Mucosa of descending colon (tissue), 3 donors: ENCODE measurements at places on chromosomes 2 and 18.

- no peak for DNase-seq
Measured at GRCh38 chr2:20646446-20646845, 4.5 kb downstream of the HS1BP3 start.

- DNase-seq: no peak
Measured at GRCh38 chr2:101256316-101256715, 3.6 kb downstream of the CNOT11 start.

DNA sequence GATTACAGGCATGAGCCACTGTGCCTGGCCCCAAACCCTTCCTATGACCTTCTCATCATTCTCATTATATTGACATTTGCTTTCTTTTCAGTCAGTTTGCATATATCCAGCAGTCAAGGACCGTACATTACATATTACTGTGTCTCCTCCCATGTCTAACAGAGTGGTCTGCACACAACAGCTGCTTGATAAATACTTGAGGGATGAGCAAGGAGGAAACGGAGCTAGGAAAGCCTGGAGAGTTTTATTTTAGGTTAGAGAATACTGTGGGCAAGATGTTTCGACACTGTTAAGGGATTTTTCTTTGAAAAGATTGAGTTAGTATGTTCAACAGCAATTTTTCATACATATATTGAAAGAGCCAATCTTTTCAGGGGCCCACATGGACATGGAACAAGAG, 76.2 kb upstream of the CHRNA1 start:
- DNase-seq: no peak

DNA sequence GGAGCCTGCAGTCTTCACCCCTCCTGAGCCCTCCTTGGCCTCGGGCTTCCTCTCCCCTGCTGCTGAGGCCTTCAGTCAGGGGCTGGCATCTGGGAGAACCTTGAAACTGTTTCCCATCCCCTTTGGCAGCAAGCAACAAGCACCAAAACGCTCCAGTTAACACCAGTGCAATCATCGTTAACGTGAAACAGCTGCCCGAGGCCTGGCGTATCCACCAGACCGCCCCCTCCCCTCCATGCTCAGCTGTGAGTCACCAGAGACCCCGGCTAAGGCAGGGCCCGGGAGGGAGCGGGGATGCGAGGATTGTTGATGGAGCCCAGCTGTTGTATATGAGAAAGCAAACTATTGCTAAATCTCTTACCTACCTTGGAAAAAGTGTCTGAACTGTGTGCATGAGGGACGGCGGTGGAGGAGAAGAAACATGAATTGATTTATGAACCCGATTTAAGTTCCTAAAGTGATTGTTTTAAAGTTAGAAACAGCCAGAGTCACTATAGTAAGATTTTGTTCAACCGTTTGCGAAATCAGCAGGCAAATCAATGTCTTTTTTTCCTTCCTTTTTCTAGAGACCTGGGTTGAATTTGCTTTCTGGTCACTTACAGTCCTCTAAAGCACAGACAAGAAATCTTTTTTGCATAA, 5.2 kb downstream of the ZFP36L2 start:
- peak; percentile 75 for DNase-seq

DNA sequence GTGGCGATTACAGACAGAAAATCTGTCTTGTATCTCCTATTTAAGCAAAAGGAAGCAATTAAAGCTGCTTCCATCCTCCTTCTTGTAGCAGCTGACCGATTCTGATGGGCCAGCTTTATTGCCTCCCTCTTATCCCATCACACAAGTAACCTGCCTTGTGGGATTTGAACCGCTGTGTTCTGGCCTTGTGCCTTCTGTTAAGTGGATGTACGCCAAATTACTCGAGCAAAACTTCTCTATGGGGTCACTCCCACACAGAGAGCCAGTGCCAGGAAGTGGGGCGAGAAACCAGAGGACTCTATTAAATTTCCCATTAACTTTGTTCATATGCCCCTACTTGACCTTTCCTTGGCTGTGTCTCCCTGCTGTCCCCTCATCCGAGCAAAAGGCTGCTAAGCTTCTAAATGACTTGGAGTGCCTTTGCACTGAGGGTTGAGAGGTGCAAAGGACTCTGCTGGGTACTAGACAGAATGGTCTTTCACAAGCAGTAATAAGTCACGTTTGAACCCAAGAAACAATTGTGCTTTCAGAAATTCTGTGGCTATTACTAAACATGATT, 672.5 kb downstream of the MBD2 start:
- no peak for DNase-seq

DNA sequence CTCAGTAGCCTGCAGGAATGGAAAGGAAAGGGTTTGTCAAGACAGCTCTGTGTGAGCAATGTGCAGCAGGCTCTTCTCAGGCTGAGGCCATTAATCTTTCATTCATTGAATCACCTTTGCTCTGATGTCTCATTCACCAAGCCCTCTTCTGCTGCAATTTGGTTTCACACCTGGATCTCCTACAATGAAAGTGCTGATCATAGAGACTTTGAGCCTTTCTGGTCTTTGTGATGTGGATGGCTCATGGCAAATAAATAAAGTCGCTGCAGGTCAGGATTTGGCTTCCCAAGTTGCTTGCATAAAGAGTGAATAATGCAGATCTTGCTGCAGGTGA, 95.8 kb upstream of the SPRED2 start:
- no peak for DNase-seq

- DNase-seq: no peak
Measured at GRCh38 chr2:223477318-223477717, 124.8 kb downstream of the SCG2 start.

DNA sequence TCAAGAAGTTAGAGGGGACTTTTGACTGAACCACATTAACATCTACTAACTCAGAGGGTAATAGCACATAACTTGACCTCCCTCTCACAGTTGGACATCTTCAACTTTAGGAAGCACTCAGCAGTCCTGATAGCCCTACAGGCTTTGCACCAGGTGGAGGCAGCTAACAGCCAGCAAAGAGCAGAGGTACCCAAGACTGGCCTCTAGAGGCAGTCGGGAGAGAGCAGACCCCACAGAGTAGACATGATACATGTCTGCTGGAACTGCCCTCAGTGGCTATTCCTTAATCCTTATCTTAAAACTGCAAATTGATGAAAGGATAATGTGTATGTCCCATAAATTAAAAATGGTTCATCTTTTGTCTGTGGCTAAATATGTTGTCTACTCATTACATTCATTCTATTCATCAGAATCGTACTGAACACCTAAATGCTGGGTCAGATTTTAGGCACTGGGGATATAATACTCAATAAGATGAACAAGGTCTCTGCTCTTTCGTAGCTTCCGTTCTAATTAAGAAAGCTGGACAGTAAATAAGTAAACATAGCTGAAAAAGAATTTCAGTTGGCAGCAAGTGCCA, 49.8 kb downstream of the CAB39 start:
- no peak for DNase-seq

DNA sequence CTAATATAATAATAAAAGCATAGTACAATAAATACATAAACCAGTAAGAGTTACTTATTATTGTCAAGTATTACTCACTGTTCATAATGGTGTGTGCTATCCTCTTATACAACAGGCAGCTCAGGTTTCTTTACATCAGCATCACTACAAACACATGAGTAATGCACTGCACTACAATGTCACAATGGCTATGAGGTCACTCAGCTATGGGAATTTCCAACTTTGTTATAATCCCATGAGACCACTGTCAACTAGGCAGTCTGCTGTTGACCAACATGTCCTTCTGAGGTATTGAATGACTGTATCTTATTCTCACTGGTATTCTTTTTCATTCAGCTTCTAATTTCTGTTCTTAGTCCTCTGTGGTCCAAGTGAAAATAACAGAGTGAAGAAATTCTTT, 250.4 kb upstream of the DSEL start:
- no peak for DNase-seq

GRCh38 chr2:60821587-60822302, 59.6 kb upstream of the REL start:
- DNase-seq: no peak

DNA sequence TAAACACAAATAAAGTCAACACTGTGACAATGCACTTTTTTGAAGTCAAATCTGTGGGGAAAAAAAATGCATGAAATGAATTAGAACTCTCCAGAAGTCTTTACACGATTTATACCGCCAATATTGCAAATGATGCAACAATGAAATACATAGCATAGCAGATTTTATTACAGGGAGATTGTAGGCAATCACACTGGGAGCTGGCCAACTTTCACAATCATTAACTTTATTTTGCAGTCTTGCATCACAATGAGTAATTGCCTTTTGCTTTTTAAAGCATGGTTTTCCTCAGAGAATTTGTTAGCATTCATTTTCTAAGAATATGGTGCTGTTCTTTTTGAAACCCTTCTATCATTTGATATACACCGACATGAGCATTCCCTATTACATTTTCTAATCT, 366.4 kb upstream of the FSIP2 start:
- DNase-seq: peak; percentile 79

GRCh38 chr2:240958366-240959213, 39.8 kb upstream of the SNED1 start:
- no peak for DNase-seq

DNA sequence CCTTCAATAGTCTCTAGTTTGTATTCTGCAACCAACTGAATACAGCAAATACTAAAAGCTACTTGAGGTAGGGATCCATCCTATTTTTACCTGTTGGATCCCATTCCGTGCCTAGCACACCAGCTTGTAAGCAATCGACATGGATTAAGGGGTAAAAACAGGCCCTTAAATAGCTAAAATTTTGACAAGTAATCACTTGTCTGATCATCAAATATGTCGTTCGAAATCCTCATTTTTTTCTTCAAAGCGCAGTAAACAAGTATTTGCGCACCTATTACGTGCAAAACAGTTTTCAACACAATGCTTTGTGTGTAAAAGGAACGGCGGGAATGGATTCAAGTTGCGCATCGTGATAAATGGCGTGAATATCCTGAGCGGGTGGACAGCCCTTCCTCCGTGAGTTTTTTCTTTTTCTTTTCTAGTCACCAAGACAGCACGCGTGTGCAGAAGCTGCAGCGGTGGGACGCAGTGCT, 1.4 kb upstream of the ACVR2A start:
- DNase-seq: no peak

- peak; percentile 75 for DNase-seq
Measured at GRCh38 chr2:27379836-27380625, 503 bp downstream of the ZNF513 start.

- DNase-seq: no peak
Measured at GRCh38 chr2:29106980-29107388, 8.2 kb upstream of the CLIP4 start.

- DNase-seq: no peak
Measured at GRCh38 chr2:170143045-170143717, 34.8 kb upstream of the MYO3B start.

DNA sequence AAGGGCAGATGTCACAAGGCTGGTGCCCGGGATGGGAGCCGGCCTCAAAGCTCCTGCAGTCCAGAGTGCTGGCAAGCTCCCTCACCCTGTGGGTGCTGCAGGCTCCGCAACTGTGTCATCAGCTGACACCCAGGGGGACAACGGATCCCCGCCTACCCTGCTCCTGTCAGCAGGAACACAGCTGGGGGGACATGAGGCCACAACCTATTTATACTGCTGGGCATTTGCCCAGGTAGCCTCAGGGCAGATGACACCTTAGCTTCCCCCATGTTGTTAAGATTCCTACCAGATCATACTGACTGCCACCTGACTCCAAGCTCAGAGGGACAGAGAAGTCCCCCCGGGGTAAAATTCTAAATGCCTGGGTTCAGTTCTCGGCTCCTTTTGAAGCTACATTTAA, 1.2 kb downstream of the ANKRD23 start:
- no peak for DNase-seq
